ENCODE measurements at places on chromosomes 5 and 9. TPM values are rescaled to one million over a fixed set of nuclear protein-coding genes. Genes with fewer than 3 reads are reported as not detected.

GRCh38 chr5:121867403-121867802 is 15.7 kb downstream of the FTMT start:
- no peak for DNase-seq

The SPACA9 gene
- 2.8 TPM for total RNA-seq

The SLCO6A1 gene
- total RNA-seq, result 0.94 TPM

The RASEF gene
- total RNA-seq, result 0.31 TPM

The LCN10 gene
- not detected for total RNA-seq
